ENCODE measurements at places on chromosomes 1 and 21.

GRCh38 chr21:20647607-20648006 is 350.6 kb upstream of the NCAM2 start:
- no peak for DNase-seq

DNA sequence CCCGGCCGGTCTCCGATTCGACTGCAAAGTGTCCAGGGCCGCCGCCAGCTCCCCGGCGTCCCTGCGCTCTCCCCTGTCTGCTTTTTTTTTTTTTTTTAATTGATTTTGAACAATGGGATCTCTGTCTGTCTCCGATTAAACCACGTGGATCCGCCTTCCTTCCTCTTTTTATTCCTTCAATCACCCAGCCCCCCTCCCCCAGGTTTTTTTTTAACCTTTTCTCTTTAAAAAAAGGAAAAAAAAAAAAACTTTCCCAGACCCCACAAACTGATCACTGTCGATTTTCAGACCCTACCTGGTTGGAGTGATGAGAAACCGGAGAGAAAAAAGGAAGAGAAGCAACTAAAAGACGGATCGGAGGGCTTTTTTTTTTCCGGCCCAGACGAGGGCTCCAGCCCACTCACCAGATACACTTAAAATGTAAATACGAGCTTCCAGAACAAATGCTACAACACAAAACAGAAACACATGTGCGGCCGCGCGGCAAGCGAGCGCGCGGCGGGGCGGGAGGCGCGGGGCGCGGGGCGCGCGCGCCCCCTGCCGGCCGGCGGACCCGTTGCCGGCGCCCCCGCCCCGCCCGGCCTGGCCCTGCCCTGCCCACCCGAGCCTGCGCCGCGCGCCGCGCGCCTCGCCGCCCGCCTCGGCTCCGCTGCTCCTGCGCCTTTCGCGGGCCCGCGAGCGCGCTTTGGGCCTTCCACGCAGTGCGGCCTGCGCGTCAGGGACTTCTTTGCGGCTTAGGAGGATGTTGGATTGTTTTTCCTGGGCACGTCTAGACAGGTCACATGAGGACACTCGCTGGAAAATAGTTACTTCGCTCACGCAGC is at the start of gene RCC2:
TSS of gene RCC2 (minus strand) at position 428 of the 824 bp plus-strand sequence. CDS start 1,163 bp downstream, outside the sequence.
- peak; percentile 67 for DNase-seq

- no peak for DNase-seq
Observed at GRCh38 chr1:87146986-87147385, 181.7 kb upstream of the LMO4 start.

DNA sequence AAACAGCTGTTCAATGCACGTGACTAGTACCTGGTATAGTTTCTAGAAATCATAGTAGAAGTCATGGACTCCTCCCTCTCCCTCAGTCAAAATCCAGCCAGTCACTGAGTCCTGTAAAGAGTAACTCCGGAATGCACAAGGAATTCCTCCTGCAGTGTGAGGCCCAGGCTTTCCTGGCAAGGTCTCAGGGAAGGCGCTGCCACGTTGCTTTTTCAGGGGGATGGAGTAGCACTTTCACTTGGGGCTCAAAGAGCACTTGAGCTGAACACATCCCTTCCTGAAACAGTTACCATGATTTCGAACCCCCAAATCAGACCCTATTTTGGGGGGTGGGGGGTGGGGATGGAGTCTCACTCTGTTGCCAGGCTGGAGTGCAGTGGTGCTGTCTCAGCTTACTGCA is 26.4 kb upstream of the LRRC8D start:
- DNase-seq, result no peak

- no peak for DNase-seq
Observed at GRCh38 chr1:6984536-6984935, 199.3 kb downstream of the CAMTA1 start.

DNA sequence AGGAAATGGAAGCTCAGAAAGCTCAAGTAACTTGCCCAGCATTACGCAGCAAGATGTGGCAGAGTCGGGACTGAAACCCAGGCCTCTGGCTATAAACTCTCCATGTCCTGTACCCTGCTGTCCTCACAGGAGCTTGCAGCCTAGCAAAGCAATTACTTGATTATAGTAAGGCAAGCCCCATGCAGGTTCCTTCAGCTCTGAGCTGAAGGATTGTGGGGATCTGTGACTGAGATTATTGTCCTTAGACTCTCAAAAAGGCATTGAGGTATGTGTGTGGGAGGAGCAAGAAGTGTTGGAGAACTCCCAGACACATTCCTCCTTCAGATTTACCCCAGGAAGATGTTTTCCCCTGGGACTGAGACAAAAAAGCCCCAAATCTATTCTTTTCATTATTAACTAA is 124.0 kb upstream of the SPATA6 start:
- DNase-seq, result no peak
